ENCODE measurements at places on chromosomes 11 and 22.

- DNase-seq = no peak
Measured at GRCh38 chr22:46563381-46564083, 26.1 kb upstream of the CELSR1 start.

GRCh38 chr11:64356498-64357411 is 2.2 kb upstream of the RPS6KA4 start:
- DNase-seq = no peak

- no peak for DNase-seq
Measured at GRCh38 chr11:59501931-59502330, 1.4 kb upstream of the OR4D11 start.

- DNase-seq = no peak
Measured at GRCh38 chr22:42766860-42767259, 46.2 kb upstream of the A4GALT start.

DNA sequence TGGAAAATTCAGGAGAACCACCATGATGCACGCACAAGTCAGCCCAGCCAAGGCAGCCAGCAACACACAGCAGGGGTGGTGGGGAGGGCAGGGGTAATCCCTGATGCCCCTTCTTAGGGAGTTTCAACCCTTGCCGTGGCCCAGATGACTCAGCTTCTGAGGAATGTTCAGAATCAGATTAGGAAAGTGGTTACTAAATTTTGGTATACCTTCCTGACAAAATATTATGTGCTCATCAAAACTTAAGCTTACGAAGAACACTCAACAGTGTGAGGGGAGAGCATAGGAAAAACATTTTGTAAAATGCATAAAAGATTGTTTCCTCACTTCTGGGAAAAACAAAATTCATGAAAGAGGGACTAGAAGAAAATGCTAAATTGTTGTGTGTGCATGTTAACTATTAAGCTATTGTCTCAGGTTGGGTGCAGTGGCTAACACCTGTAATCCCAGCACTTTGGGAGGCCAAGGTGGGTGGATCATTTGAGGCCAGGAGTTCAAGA is 32.1 kb downstream of the SERPIND1 start:
- no peak for DNase-seq

DNA sequence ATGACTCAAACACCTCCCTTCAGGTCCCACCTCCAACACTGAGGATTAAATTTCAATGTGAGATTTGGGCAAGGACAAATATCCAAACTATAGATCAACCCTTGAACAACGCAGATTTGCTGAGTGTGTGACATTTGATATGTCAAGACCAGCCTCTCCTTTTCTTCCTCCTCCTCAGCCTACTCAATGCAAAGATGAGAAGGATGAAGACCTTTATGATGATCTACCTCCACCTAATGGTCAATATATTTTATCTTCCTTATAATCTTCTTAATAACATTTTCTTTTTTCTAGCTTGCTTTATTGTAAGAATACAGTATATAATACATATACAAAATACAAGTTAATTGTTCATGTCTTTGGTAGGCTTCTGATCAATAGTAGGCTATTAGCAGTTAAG is 67.5 kb upstream of the MPPED2 start:
- no peak for DNase-seq

GRCh38 chr22:37808294-37808657 is 542 bp downstream of the GCAT start:
- no peak for DNase-seq

DNA sequence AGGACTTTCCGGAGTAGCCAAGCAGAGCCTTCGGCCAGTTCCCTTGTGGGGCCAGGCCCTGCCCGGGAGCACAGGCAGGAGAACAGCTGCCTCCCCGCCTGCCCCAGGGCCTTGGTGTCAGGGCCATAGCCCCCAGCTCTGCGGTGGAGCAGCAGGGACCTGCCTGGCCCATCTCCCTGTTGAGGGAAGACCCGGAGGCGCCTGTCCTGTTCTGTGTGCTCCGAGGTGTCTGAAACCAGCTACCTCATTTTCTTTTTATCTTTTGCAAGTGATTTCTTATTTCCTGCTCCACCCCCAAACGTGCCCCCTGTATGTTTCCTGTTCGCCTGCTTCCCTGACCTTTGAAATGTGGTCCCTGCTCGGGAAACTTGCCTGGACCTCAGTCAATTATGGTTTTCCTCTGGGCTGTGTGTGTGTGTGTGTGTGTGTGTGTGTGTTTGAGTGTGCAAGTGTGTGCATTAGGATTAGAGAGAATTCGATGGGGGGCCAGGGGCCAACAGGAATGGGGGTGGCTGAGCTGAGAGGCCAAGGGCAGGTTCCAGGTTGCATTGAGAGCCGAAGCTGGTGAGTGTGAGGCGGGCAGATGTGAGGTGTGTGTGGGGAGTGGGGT is 19.1 kb downstream of the LRP5 start:
- no peak for DNase-seq

DNA sequence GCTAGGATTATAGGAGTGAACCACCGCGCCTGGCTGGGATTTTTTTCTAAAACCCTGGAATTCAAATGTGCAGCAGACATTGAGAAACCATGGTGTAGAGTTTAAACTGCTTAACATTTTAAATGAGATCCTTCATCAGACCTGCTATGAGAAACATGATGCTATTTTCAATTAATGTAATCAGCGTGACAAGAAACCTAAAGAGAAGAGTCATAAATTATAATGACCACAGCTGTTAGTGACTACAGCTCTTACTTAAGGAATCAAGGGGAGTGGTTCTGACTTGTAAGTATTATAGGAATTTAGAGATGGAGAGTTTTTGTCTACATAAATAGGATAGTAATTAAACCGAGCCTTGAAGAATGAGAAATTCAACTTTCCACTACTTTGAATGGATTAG is 170.6 kb downstream of the BARX2 start:
- no peak for DNase-seq

DNA sequence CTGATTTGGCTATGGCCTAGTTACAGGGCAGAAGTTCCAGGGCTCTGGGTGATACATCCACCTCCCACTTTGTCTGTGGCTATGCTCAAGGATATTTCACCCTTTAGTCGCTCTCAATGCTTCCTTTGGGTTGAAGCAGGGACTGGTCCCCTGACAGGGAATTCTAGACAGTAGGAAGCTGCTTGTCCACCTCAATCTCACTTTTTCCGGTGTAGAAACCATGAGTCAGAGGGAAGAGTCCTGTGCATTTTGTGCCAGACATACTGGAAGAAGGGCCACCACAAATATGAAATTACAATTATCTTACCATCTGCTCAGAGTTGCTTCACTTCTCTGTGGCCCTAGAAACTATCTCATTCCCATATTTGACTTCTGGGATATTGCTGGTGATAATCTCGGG is 413.7 kb upstream of the FAT3 start:
- DNase-seq = no peak

- DNase-seq = no peak
Measured at GRCh38 chr22:37751449-37752188, 54.8 kb downstream of the TRIOBP start.

DNA sequence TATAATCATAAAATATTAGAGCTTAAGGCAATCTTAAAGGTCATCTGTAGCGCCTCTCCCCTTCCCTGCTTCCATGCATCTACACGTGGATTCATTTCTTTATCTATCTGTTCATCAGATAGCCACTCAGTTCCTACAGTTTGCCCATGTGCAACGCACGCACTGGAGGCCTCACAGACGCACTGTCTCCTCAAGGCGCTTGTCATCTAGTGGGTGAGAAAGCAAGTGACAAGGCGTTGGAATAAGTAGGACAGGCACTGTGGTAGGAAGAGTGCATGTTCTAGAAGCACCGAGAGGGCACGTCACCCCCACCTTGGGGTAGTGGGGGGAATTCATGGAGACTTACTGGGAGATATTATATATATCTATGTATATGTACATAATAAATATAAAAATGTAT is 20.8 kb upstream of the JAM3 start:
- no peak for DNase-seq

- no peak for DNase-seq
Measured at GRCh38 chr11:92790926-92791616, 178.4 kb upstream of the MTNR1B start.

DNA sequence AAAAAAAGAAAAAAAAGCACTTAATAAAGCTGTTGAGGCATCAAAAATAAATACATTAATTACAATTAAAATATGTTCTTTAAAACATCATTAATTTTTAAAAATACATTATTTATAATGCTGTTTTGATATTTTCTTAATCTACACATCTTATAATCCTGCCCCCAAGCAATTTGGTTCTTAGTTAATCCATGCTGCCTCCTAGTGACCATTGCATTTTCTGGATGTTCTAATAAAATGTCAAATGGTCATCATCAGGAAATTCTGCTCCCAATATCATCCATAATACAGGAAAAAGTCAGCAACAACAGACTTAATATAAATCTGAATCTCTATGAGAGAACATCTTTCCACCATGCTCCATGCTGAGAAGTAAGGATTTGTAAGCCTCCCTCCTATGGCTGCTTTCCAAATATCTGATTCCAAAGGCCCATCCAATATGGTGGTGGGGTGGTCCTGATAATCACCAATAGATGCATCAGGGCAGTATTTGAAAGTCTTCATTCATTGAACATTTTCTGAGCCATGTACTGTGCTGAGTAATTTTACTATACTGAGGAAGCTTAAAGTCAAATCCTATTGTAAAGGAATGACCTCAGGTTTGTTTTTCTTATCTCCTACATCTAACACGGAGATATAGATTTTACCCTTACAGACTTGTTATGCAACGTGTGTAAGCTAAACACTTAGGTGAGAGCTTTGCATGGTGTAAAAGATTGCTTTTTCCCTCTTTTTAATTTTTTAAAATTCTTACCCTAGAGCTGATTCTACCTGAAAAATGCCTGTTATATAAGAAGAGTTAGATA is 124.7 kb upstream of the BMAL1 start:
- DNase-seq = no peak

- DNase-seq = no peak
Measured at GRCh38 chr11:98740321-98740720, 280.4 kb upstream of the CNTN5 start.

- no peak for DNase-seq
Measured at GRCh38 chr11:44811841-44812448, 85.2 kb downstream of the TSPAN18 start.

DNA sequence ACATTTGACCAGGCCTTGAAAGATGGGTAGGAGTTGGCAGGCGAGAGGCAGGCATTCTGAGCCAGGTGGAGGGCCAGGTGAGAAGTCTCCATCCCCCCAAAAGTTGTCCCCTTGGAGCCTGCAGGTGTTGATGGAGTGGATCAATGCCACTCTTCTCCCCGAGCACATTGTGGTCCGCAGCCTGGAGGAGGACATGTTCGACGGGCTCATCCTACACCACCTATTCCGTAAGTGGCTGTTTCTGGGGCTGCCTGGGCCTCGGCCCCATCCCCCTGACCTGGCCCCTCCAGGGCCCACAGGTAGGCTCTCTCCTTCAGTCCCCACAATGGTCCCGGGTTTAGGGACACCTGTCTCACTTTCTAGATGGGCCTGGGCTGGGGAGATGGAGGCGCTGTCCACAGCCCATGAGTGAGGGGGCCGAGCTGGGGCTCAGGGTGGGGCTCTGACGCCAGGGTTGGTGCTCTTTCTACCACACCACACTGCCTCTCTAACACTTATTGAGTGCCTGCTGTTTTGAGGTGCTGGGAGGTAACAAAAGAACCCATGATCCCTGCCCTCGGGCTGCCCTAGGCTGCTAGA is 7.0 kb downstream of the PARVG start:
- DNase-seq = no peak

- no peak for DNase-seq
Measured at GRCh38 chr11:70594031-70594430, 195.7 kb downstream of the CTTN start.

GRCh38 chr11:14764579-14765527 is 121.2 kb downstream of the PDE3B start:
- DNase-seq = no peak

DNA sequence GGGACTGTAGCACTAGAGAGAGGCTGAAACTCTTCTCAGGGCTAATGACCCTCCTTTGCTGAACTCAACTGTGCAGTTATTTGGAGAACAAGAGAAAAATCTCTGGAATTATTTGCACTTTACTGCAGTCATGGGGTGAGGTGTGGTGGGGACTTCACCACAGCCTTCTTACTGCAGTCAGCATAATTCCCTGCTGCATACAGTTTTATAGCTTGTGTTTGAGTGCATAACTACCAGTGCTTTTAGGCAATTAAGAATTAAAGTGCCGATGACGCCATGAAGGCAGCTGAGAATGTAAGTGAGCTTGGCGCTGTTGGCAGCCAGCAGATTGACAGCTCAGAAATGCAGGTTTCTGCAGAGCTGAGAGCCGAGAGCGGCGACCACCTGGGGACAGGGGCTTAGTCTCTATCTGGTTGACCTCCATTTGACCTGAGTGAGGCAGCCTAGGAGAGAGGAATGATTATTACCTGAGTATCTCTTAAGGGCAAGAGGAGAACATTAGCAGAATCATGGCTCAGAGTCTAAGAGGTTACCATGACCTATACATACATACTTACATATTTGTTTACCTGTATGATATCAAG is 830.0 kb downstream of the NTM start:
- no peak for DNase-seq

DNA sequence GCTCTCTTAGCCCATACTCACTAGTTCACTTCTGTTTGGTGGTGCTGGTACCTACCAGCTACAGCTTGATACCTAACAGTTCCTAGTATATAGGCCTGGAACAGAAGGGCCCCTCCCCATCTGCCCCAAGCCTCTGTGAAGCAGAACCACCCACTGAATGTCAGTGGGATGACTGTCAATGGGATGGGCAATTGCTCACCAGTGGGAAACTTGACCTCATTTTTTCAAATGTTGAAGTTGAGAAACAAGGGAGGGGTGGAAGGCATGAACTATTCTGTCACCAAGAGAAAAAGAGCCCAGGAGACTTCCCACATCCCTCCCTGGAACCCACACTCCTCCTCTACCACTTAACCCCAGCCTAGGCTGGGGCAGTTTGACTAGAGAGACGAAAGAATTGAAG is at the start of gene NLRP10:
Gene NLRP10 (minus strand): TSS at position 62 of the 400 bp plus-strand sequence. CDS start 1,952 bp downstream, outside the sequence.
- no peak for DNase-seq

DNA sequence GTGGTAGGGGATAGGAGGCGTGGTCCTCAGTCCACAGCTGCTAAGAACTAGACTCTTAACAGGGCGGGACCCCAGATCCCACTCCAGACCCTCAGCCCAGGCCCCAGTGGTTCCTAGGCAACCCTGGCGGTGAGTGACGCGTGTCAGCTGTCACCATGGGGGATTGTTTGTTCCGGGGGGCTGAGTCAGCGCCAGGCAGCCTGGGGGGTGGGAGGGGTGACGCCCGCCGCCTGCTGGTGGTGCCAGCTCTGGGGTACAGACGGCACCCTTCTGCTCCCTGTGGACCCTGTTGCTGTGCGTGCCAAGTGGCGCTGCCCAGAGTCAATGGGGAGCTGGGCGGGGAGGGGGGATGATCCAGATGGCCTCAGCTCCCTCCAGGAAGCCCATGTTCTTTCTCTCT is 2.5 kb downstream of the CNIH2 start:
- DNase-seq = no peak

DNA sequence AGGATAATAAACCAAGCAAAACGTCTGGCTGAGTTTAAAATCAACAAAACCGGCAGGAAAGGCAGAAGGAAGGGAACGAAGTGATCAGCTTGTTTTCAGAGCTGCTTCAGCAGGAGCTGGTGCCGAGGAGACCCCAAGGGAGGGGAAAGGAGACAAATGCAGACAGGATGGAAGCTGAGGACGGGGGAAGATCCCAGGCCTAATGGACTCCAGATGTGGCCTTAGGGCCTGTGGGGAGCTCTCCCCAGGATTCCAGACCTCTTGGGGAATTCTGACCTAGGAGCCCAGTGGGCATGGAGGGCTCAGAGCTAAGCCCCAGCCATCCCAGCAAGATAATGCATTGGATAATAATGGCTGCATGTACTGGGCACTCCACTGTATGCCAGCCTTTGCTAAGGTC is 211.4 kb upstream of the NARS2 start:
- no peak for DNase-seq
